Airway epithelial cell (primary cell): ENCODE measurements at places on chromosomes 7 and 10. TPM values are rescaled to one million over a fixed set of nuclear protein-coding genes. Genes with fewer than 3 reads are reported as not detected.

CFAP46 gene
- total RNA-seq: 0.79 and 1.6 TPM in 2 replicates

PDZD7 gene
- 0.88 and 1.2 TPM in 2 replicates for total RNA-seq

CAMK2B gene
- 0.14 TPM in 1 of 2 replicates, not detected in the other for total RNA-seq

CYP3A4 gene
- total RNA-seq: 0.14 TPM in 1 of 2 replicates, not detected in the other
